ENCODE measurements at places on chromosomes 7 and 10. TPM values are rescaled to one million over a fixed set of nuclear protein-coding genes. Genes with fewer than 3 reads are reported as not detected.

FAM20C gene
- 0.45 TPM for total RNA-seq

STEAP1B gene
- total RNA-seq: not detected

LIPF gene
- total RNA-seq: not detected

EN2 gene
- not detected for total RNA-seq

PRPF18 gene
- total RNA-seq: 21.2 TPM

BTBD16 gene
- not detected for total RNA-seq

FAS gene
- 75.4 TPM for total RNA-seq

POT1 gene
- total RNA-seq: 26.2 TPM

WNT2 gene
- not detected for total RNA-seq

EPO gene
- not detected for total RNA-seq

AKR1C4 gene
- not detected for total RNA-seq

MYO1G gene
- total RNA-seq: 567 TPM

SH2B2 gene
- 1.3 TPM for total RNA-seq

TMEM213 gene
- 0.06 TPM for total RNA-seq

CYP26C1 gene
- 0.18 TPM for total RNA-seq

MRC1 gene
- not detected for total RNA-seq

GIMAP7 gene
- 89.7 TPM for total RNA-seq

PPP1R17 gene
- not detected for total RNA-seq

SP8 gene
- not detected for total RNA-seq

STK31 gene
- total RNA-seq: not detected

CRHR2 gene
- not detected for total RNA-seq

AKR1C8 gene
- total RNA-seq: 0.14 TPM

GTF2IRD2 gene
- total RNA-seq: 5.9 TPM

ANKRD61 gene
- 0.47 TPM for total RNA-seq

KCNK18 gene
- total RNA-seq: not detected

GHRHR gene
- total RNA-seq: not detected
